ENCODE measurements at places on chromosomes 2 and 18.

DNA sequence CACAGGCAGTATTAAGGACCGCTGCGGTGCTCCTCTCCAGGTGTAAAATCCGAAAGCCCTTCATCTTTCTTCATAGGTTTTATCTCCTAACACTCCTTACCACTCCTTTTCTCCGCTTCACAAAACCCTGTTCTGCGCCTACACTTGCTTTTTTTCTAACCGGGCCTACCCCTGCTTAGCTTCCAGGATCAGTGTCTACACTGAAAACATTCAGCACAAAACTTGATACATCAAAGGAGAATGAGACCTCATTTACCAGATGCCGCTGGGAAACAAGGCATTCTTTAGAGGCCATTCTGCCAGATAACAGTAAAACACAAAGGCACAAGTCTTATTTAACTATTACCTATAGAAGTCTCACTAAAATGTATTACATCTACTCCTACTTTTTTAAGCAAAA, 13.1 kb downstream of the CHST10 start:
- DNase-seq, result no peak

DNA sequence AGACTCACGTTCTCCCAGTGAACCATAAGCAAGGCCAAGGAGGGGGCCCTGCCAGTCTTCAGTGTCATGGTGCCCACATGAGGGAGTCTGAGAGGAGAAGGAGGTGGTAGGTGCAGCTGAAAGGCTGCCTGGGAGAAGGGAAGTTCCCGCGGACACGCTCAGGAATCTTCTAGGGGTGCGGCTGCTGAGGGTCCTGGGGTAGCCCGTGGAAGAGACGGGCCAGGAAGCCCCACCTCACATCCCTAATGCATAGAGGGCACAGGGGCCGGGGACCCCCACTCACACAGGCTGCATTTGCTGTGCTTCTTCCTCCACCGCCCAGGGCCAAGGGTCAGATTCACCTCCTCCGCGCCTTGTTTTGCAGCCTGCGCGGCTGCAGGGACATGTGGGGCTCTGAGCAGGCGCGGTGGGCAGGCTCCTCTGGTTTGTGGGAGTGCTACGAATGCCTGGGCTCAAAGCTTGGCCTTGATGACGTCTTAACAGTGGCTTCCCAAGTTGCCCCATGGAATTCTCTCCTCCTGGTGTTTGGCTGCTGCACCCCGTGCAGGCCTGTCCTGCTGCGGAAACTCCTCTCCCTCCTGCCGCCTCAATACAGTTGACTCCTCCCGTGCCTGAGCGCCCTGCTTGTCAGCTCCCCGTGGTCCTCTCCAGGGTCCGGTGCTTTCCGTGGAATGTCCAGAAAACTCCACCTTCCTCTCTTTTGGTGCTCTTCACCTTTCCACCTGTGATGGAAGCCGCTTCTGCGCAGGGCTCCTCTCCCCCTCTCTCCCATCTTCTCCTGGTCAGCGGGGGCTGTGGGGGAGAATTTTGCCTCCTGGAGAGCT, 95.7 kb downstream of the VAPA start:
- no peak for DNase-seq

DNA sequence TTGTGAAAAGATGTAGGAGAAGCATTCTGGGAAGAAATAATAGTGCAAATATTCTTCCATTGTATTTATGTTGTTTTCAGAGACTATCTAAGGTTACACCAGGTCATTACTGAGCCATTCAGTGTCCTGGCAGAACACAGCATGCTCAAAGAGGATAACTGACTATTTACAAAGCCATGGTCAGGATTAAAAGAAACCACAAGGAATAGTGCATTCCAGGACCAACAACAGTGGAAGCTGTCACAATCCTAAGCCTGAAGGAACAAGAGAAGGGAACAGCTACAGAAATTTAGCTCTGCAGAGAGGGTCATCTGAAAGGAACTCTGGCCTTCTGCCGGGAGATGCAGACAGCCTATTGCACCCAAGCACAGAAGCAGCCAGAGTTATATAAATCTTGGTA, 116.7 kb downstream of the DSC3 start:
- no peak for DNase-seq

- peak; percentile 55 for DNase-seq
Measured at GRCh38 chr2:42722320-42723190, 41.4 kb downstream of the OXER1 start.

- no peak for DNase-seq
Measured at GRCh38 chr2:73009177-73009839, 62.2 kb downstream of the SFXN5 start.

DNA sequence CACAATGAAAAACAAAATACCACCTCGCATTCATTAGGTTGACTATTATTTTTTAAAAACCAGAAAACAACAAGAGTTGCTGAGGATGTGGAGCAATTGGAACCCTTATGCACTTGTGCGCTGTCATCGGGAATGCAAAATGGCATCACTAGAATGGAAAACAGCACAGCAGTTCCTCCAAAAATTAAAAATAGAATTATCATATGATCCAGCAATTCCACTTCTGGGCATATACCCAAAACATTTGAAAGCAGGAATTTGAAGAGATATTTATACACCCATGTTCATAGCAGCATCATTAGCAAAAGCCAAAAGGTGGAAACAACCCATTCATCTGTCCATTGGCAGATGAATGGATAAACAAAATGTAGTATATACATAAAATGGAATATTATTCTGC, 11.9 kb upstream of the NMUR1 start:
- DNase-seq, result no peak

DNA sequence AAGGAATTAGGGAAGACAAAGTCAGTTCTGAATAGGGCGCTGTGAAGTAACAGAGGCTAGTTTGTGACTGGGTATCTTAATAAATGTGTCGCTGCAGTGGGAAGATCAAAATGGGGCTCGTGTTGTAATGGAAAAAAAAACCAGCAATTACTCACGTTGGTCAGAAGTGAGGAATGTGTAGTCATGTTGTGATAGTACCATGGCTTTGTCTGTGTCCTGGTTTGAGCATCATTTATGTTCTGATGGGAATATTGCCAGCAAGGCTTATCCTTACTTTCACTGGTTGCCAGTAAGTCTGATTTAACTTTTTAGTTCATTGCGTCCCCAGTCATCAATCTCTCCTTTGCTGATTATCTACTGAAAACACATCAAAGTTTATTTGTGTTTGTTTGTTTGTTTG, 467.6 kb downstream of the NYAP2 start:
- DNase-seq, result no peak

DNA sequence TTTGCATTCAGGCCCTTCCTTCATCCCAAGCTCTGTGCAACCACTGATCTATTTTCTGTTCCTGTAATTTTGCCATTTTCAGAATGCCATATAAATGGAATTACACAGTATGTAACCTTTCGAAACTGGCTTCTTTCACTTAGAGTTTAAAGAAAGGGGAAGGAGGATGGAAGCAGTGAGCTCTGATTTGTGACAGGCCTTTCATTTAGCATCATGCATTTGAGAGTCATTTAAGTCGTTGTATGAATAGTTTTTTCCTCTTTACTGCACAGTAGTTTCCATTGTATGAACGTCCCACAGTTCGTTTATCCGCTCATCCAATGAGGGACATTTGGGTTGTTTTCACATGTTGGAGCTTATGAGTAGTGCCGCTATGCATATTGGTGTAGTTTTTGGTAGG, 67.0 kb downstream of the LBH start:
- no peak for DNase-seq

DNA sequence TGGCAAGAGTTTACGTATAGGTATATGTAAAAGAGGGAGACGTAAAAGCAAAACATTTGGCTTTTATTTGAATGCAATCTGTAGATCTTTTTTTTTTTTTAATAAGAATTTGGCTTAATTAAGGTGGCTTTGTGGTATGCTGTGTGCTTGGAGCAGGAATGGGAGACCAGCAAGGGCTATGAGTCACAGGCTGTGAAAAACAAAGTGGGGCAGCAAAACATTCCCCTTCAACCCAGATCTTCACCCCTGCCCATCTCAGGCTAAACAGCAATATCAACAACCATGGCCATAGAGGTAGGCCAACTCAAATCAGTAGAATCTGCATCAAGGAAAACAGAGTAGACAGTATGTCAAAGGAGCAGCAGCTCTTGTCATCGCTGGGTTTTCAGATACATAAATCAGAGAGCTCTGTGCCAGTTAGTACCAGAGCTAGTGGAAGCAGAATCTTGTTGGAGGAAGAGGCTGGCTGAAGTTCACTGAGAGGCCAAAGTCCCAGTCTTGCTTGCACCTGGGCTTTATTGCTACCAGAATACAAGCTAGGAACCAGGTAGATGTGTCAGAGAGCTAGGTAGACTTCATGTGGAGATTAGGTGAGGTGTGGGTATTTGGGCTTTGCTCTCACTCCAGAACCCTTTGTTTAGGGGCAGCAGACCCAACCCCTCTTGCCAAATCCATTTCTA, 191.5 kb upstream of the FANCL start:
- DNase-seq, result no peak

- no peak for DNase-seq
Measured at GRCh38 chr18:5964996-5965395, 69.7 kb upstream of the TMEM200C start.

- DNase-seq, result no peak
Measured at GRCh38 chr2:132632000-132632649, 37.9 kb downstream of the LYPD1 start.

GRCh38 chr2:95391641-95392310, 10.7 kb upstream of the FAHD2A start:
- DNase-seq, result no peak

- peak; percentile 88 for DNase-seq
Measured at GRCh38 chr2:173134703-173135102, 59.1 kb downstream of the MAP3K20 start.

DNA sequence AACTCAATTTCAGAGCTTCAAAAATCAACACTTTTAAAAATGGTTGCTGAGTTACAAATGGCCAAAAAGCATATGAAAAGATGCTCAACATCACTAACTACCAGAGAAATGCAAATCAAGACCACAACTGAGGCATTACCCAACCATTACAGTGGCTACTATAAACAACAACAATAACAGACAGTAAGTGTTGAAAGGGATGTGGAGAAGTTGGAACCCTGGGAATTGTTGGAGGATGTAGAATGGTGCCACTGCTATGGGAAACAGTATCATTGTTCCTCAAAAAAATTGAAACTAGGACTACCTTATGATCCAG, 173.3 kb upstream of the SPRED2 start:
- DNase-seq, result no peak

DNA sequence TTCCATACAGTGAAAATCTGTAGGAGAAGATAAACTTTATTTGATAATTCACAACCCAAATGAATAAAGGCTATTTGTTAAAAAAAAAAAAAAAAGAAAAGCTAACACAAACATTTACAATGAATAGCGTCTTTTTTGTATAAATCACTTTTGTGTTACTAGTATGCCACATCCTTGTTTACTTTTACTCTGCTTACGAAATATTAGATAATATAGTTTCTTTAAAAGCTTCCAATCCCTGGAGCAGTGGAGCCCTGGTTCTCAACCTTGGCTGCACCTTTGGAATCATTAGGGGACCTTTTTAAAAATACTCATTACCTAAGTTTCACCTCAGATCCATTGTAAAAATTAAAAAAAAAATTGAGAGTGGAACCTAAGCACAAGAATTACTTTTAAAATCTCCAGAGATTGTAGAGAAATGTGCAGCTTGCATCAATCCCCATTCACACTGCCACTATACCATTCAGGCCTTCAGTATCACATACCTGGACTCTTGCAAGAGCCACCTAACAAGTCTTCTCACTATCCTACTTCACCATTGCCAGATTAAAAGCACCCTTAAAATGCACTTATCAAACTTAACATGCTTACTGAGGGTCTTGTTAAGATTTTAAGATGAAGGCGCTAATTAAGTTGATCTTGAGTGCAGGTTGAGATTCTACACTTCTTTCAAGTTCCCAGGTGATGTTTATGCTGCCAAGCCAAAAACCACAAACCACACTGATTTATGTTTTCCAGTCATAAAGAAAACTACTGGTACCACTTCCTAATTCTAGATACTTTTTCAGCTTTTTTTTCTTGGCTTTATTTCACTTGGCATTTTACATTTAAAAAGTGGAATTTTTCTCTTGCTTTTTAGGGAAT, 59.7 kb upstream of the ZC3H15 start:
- DNase-seq, result no peak

DNA sequence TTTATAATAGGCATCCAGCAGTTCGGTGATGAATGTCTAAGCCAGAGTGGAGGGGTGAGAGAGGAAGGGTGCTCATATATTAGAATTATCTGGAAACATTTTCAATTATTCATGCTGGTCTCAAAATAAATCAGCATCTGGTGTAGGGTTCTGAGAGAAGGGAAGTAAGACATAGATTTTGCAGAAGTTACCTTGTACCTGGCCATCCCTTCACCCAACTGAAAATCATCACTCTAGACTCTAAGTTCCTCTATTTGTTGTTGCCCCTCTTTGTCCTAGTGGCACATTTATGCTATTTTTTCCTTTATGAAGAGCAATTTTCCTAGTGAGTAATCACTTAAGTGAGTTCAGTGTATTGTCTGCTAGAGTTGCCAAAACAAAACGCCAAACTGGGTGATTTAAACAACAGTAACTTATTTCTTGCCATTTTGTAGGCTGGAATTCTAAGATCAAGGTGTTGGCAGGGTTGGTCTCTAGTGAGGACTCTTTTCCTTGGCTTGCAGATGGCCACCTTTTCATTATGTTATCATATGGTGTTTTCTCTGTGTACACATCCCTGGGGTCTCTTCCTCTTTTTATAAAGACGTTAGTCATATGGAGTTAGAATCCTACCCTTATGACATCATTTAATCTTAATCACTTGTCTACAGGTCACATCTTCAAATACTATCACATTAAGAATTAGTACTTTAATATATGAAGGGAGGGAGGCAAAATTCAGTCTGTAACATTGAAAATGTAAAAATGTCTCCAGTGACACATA, 129.9 kb upstream of the KLHL14 start:
- no peak for DNase-seq

- peak; percentile 74 for DNase-seq
Measured at GRCh38 chr2:172100935-172101820, 1.5 kb downstream of the DLX2 start.

DNA sequence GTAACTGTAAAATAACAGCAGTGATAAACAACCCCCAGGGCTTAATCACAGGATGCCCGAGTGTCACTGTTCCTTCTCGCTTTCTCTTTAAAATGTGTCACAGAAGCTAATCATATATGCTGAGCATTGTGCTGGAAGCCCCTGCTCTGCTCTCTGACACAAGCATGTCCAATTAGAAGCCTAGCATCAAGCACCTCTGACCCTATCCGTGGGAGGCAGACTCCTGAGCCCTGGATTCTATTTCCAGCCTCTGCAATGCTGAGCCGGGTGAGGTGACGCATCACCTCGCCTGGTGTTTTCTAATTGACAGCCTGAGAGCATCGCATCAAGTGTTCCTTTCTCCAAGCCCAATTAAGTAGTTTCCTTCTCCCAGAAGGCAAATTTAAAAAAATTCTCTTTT, 19.7 kb upstream of the SCG2 start:
- DNase-seq, result no peak

DNA sequence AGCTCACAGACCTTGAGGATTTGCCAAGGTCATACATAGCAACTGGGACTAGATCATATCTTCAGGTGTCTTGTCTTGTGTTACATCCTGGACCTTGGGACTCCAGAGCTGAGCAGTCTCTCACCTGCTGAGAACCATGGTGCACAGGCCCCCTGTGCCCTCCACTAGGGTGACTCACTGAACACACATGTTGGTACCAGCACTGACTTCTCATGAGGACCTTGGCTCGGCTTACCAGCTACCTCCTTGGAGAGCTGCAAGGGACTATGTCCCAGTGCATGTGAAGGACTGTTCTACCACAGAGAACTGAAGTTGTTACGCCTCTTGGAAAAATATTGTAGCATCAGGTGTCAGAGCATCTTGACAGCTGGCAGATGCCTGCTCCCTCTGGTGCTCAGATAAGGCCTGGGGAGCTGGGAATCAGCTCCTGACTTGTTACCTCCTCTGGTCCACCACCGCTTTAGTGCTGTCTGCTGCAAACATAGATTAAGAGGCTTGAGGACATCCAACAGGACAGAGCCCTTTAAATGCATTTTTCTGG, 72.1 kb downstream of the WDSUB1 start:
- DNase-seq, result no peak

- DNase-seq, result no peak
Measured at GRCh38 chr18:22977847-22978701, 44.9 kb downstream of the RBBP8 start.

All from NB4 (cell line).